ENCODE measurements at places on chromosomes 2 and 18. TPM values are rescaled to one million over a fixed set of nuclear protein-coding genes. Genes with fewer than 3 reads are reported as not detected.

- DNase-seq, result no peak
These were observed 564.0 kb downstream of the TNS1 start for GRCh38 chr2:217438821-217439220.

DNA sequence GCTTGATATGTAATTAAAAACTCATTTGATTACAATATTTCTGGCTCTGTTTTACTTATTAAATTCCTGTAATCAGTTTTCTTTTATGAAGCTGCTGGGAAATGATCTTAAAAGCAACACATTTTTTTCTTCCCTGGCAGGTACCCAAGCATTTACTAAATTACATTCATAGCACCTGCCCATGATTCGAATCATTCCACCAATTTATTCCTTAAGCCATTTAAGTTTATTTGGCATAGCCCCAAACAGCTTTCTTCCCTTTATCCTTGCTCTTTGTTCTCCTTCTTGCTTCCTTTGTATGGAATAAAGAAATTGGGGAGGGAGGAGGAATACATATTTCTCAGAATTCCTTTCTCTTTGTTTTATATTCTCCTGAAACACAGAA is 241.3 kb downstream of the AGPS start:
- DNase-seq, result no peak

The TFCP2L1 gene
- total RNA-seq, result 54.2 TPM

DNA sequence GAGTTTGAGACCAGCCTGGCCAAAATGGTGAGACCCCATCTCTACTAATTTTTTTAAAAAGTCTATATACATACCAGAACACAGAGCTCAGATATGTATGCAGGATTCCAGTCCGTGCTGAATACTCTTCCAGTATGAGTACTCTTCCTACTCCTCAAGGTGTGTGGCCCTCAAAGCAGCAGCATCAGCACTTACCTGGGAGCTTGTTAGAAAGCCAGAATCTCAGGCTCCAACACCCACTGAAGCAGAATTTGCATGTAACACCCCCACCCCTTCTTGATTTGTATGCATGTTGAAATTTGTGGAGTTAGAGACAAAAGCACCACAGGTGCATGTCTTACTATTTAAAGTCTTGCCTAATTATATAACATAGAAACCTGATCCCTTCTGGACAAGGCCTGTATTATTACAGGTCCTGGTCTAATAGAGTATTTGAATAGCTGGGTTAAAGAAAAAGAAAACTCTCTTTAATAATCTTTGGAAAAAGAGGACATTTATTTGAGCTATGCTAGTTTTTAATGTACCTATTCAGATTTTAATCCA is 50.3 kb upstream of the NFE2L2 start:
- no peak for DNase-seq

GRCh38 chr2:96100893-96101304 is 15.5 kb downstream of the ADRA2B start:
- DNase-seq, result no peak

The HTR2B gene
- 0.27 TPM for total RNA-seq

The C1QL2 gene
- total RNA-seq, result not detected

The POLR1B gene
- total RNA-seq, result 29.6 TPM

- DNase-seq, result no peak
These were observed 34.8 kb downstream of the ADNP2 start for GRCh38 chr18:80143881-80144280.

GRCh38 chr2:201500534-201500933 is 49.0 kb downstream of the STRADB start:
- no peak for DNase-seq

GRCh38 chr2:240786355-240786841 is 33.6 kb downstream of the KIF1A start:
- DNase-seq, result no peak
